ENCODE measurements at places on chromosomes 2 and 18.

- DNase-seq, result no peak
These were observed 107.3 kb downstream of the CABYR start for GRCh38 chr18:24246143-24246542.

DNA sequence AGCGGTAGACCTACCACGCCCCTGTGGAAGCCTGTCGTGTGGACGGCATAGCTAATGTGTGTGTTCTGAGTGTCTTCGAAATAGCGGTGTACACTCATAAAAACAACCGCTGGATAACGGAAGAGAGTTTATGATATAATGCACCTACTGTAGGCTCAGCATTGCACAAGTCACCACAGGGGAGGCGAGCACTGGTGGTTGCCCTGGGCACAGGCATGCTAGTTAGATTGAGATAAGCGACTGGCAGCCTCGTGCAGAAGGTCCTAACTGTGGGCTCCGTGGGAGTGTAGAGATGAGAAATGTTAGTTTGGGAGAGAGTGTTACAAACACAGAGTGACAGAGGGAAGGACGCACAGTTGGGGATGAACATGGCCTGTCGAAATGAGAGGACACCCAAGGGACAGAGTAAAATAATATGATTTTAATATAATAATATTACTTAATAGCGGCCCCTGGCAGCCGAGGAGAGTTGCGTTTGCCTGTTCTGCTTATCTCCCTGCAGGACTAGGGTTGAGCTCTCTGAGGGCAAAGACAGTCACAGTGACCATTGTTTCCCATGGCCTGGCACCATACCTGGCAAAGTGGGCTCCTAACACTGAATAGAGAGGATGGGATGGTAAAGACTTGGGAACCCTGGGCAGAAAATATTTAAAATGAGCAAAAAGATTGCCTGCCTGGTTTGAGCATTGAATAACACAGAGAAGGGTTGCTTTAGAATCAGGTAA lies 204.2 kb downstream of the GBX2 start:
- DNase-seq, result no peak

DNA sequence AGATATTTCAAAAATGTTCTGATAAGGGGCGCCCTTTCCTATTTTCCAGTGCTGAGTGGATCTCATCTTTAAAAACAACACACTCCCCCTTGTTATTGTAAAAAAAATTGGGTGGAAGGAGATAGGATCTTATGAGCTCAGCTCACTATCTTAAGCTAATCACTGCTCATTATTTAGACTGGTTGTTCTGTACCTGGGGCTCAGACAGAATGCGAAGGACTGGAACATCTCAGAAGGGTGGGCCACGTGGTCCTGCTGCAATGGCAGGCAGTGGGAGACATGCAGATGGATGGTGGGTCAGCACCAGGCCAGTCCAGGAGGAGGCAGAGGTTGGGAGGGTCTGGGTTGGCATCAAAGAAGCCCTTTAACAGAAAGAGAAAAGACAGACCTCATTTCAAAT lies 48.3 kb upstream of the GPR155 start:
- peak; percentile 54 for DNase-seq

DNA sequence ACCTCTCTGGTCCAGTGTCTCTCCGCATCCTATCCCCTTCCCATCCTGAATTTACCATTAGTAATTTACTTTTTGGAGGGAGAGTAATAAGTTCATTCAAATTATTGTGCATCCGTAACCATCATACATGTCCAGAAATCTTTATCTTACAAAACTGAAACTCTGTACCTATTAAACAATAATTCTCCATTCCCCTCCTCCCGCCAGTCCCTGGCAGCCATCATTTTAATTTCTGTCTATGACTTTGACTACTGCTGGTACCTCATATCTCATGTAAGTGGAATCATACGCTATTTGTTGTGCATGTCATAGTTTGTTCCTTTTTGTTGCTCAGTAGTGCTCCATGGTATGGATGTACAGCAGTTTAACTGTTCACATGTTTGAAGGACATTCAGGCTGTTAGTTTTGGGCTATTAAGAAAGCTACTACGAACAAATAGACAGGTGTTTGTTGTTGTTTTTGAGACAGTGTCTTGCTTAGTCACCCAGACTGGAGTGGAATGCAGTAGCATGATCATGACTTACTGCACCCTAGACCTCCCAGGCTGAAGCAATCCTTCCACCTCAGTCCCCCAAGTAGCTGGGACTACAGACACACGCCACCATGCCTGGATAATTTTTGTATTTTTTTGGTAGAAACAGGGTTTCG lies 2.0 kb downstream of the LIMS1 start:
- no peak for DNase-seq

DNA sequence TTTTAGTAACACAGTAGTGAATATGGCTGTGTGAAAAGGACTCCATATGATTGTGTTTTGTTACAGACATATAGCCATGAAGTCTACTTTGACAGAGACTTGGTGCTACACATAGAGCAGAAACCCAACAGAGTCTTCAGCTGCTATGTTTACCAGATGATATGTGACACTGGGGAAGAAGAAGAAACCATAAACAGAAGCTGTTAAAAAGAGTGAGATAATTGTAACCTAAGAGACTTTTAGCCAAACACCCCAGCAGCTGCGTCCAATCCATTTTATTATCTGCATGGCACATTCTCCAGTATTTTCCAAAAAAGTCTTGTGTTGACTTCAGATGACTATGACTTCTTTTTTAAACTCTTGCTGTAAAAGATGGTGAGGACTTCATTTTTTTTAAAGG lies 41.4 kb upstream of the CYBRD1 start:
- no peak for DNase-seq

DNA sequence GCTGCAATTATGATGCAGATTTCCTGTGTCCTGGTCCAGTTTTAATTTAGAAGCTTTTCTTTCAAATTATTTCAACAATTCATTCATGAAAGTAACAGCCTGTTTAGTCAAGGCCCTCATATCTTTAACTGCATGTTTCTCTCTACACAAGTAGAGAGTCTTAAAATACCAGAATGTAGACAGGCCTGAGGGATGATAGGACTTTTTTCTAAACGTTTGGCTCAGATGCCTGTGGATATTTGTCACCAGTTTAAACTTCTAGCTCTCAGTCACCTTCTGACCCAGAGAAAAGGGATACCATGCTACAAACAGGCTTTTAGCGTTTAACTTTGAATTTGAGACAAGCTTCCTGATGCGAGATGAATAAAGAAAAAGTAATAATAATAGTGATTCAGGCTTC lies 15.7 kb downstream of the COL5A2 start:
- no peak for DNase-seq

DNA sequence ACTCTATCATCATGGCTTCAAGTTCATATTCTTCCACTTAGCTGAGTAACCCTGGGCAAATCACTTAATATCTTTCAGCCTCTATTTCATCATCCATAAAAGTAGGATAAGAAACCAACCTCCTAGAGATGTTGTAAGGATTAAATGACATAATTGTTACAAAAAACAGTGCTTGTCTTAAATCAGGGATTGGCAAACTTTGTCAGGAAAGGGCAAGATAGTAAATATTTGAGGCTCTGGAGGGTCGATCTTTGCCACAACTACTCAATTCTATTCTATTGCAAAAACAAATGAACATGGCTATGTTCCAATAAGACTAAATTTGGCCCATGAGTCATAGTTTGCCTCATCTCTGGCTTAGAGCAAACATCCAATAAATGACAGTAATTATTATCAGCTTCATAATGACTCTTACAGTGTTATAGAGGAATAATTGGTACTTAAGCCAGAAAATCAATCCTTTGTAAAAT lies 184.7 kb downstream of the SATB2 start:
- no peak for DNase-seq

DNA sequence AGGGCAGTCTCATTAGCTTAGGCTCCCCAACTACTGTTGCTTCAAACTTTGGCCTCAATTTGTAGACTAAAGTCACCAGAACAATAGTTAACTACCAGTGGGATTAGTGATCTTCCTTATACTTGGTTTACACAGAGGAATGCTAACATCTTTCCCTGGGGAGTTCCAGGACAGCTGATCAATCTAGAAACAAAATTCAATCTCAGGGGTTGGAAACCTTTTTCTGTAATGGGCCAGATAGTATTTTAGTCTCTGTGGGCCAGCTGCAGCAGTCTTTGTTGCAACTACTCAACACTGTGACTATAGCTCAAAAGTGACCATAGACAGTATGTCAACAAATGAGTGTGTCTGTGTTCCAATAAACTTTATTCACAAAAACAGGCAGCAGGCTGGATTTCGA lies 85.7 kb downstream of the METTL8 start:
- no peak for DNase-seq

DNA sequence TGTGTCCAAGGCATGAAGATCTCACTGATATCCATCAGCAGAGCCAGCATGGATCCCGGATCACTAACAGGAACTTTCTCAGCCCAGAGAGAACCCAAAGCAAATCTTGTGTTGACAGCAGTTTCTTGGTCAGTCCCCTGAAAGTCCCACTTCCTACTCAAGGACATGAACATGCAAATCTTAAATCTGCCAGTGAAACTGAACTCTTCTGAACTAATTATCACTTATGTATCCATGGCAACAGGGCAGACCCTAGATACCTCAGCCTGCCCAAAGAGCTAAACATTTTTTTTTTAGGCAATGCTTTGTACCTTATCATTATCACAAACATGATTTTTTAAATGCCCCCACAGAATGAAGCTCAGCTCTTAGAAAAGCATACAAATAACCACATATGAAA lies 127.8 kb upstream of the DDX18 start:
- DNase-seq, result no peak

GRCh38 chr2:211204456-211204855 lies 648.1 kb downstream of the CPS1 start:
- DNase-seq, result no peak

DNA sequence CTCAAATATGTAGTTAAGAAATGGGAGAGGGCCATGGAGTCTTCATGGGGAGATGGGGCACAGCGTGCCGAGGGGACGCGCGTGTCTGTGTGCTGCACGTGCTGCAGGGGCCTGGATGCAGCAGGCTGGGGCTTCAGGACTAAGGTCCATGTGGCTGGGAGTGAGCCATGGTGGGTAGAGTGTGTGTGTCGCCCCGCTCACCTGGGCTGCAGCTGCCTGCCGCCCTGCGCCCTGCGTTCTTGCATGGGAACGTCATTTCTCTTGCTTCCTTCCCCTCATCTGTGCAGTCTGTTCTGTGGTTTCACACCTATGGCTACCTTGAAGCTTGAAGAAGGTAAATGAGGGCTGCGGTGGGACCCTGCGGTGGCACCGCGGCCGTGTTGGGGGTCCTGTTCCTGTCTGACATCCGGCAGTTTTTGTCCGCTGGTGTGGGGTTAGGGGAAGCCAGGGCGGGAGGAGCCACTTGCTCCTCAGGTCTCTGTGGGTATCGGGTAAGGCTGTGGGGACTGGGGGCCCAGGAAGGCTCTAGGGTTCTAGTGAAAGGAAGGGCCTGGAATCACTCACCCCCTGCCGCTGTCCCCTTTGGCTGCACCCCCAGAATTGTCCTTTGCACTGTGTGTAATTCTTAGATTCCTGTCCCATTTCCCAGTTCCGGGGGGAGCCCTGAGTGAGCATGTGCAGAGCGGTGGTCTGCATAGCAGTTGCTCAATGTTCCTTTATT lies 54.1 kb upstream of the HS6ST1 start:
- no peak for DNase-seq

- no peak for DNase-seq
These were observed 24.3 kb upstream of the IKZF2 start for GRCh38 chr2:213175673-213176247.

- DNase-seq, result no peak
These were observed 13.3 kb upstream of the SP3 start for GRCh38 chr2:173978447-173978846.

GRCh38 chr2:196262606-196263005 lies 91.2 kb upstream of the STK17B start:
- DNase-seq, result no peak

DNA sequence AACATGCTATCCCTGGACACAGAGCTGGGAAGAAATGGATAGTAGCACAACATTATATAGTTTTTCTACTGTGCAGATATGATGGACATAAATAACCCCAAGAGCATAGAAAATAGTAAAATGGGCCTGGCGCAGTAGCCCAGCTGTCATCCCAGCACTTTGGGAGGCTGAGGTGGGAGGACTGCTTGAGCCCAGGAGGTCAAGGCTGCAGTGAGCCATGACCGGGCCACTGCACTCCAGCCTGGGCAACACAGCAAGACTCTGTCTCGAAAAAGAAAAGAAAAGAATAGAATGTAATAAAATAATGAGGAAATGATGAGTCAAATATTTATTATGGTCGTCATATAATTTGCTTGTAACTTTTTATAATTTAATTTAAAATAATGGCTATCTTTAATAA lies 7.5 kb upstream of the GAREM2 start:
- DNase-seq, result no peak

DNA sequence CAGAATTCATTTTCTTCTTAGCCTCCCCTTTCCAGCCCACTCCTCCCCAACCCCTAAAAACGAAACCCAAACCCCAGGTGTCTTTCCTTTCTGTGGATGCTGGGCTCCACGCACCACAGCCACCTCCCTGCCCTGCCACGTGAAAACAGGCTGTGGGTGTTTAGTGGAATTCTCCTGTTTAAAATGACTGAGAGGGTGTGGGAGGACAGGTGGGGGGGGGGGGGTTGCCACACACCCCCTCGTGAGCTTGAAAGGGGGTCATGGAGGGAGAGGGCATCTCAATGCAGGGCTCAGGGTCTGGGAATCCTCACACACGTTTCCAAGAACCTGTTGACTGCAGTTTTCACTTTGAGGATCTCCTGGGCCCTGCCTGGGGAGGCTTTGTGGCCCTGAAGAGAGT lies 110.3 kb downstream of the FAM210A start:
- DNase-seq, result no peak

DNA sequence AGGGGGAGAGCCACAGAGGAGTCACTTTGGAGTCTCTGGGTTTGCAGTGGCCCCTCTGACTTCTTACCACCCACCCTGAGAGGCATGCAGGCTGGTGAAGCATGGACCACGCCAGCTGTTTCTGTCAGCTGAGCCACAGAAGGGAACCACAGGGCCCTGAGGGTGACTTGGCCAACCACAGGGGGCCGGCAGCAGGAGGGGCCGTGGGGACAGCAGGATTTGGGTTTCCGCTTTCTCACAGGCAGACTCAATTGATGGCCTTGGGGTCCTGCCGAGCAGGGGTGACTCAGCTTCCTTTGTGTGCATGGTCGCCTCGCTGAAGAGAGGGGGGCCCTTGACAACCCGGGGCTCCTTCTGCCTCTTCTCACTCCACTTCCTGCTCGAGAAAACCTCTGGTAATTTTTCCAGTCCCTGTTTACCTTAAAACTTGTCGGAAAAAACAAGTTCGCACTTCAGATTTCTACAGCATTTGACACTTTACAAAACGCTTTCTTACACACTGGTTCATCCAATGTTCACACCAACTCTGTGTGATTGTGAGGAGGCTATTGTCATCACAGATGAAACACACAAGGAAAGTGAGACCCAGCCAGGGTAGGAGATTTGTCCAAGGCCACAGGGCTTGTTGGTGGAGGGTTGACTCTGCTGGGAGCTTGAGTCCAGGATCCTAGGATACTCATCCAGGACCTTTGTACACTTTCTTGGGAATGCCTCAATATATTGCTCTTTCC lies 311.2 kb downstream of the LPIN1 start:
- DNase-seq, result no peak

GRCh38 chr2:20513946-20514345 lies 67.1 kb downstream of the RHOB start:
- DNase-seq, result no peak

GRCh38 chr2:143732871-143733270 lies 603.7 kb downstream of the ARHGAP15 start:
- DNase-seq, result no peak

All from D341Med (cell line).